ENCODE measurements at places on chromosomes 5 and 9.

DNA sequence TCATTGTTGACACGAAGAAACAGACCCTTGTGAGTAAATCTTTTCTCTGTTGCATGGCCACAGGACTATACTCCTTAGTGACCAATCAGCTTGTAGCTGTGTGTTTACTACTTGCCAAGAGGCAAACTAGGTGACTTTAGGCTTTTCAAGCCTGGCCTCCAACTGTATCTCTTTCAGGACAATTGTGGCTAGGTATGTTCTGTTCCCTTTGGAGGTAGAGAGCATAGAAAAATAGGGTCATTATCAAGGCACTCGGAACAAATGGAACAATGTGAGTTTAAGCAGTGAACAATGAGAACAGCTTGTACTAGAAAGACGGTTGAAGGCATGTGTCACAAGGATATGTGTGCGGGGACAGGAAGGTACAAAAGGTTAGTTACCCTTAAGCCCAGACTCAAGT, 48.1 kb downstream of the SLC46A2 start:
- no peak for DNase-seq

- peak; percentile 33 for DNase-seq
These were observed 341.8 kb downstream of the PIK3R1 start for GRCh38 chr5:68557162-68557936.

- no peak for DNase-seq
These were observed 29.2 kb upstream of the PHF24 start for GRCh38 chr9:34928921-34929320.

DNA sequence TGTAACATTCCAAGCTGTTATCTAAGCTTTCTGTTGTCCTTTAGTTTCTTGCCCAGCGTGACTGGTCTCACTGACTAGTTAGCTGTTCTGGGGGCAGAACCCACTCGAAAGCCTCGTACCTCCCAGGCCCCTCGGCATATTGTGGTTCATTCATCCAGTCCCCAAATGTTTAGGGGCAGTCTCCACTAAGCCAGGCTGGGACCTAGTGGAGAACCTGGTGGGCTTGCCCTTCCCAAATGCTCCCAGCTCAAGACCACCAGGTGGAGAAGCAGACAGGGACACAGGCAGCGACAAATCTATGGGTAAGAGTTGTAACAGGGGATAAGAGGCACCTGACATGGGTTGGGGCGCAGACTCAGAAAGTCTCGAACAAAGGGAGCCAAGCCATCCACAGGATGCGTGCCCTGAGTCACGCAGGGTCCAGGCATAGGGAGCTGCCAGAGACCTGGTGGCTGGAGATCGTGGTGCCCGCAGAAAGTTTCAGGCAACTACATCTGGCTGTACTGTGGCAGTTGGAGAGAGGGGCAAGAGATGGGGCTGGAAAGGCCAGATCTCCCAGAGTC, 851 bp upstream of the EEIG1 start:
- no peak for DNase-seq

- DNase-seq: no peak
These were observed 122.6 kb downstream of the APBA1 start for GRCh38 chr9:69549310-69550202.

GRCh38 chr5:170336065-170336464, 38.5 kb upstream of the LCP2 start:
- no peak for DNase-seq

DNA sequence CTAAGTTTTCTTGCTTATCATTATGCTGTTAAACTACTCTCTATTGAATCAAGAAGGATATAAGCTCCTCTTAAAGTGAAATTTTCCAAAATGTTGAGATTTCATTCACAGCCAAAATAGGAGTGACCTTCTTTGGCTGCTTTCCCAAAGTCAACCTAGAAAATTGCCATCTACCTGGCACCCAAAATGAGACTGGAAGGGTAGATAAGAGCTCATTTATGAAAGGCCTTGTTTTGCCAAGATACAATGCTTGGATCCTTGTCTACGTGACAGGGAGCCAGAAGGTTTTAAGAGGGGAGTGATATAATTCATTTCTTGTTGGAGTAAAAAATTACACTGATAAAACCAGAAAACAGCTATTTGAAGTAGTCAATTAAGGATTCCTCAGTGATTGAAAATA, 287.1 kb downstream of the IZUMO3 start:
- no peak for DNase-seq

GRCh38 chr9:109451311-109452025, 46.6 kb downstream of the PTPN3 start:
- DNase-seq: no peak

GRCh38 chr9:15146268-15146700, 160.7 kb downstream of the TTC39B start:
- no peak for DNase-seq

GRCh38 chr5:58255386-58255785, 204.5 kb downstream of the PLK2 start:
- DNase-seq: no peak

GRCh38 chr5:134436523-134437339, 25.1 kb upstream of the CDKN2AIPNL start:
- peak; percentile 90 for DNase-seq

- peak; percentile 88 for DNase-seq
These were observed 26.9 kb downstream of the ADAM19 start for GRCh38 chr5:157548513-157549282.

DNA sequence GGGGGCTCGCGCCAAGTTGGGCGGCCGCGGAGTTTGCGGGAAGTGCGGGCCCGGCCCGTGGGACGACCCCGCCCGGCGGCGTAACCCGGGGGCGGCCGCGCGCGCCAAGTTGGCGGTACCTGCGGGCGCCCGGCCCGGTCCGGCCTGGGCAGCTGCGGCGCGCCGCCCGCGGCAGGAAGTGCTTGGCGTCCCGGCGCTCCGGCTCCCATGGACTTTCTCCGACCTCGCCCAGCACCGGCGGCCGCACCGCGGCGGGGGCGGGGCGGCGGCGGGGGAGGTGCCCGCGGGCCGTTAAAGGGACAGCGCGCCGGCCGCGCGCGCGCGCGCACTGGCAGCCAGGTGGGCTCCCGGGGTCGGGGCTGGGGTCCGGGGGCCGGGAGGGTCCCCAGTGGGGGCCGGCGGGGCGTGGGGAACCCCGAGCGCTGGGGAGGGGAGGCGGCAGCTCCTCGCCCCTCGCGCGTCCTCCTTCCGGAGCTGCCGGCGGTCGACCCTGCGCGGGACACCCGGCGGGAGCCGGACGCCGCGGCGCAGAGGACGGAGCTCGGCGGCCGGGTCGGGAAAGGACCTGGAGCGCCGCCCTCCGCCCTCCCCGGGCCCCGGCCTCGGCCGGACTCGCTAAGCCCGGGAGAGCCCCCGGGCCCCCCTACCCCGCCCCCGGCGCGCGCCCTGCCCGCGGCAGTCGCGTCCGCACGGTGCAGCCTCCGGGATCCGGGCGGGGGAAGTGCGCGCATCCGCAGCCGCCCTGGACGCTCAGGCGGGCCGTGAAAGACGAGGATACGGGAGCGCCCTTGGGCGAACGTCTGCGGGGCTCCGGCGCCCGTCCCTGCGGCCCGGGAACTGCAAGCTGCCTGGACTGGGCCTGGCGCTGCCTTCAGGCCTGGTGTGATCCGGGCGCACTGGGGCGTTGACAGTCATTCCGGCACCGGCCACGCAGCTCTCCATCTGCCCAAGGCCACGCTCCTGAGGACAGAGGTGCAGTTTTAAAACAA, at the start of gene NACC2:
TSS of gene NACC2 (minus strand) at position 220 of the 989 bp plus-strand sequence. CDS start 44,768 bp downstream, outside the sequence.
- no peak for DNase-seq

DNA sequence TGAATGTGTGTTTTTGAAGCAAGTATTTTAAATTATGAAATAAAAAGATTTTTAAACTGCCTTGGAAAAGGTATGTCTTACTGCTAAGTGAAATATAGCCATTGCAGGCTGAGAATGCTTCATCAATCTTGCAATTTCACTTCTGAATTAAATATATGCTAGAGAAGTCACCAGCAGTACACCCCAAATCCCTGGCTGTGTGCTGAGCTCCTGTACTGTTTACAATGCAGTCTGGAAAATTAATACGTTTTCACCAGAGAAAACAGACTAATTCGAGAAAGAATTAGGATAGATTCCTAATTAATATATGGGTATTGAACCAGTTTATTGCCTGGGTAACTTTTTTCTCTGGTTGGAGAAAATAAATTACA, 3.2 kb downstream of the PRDM6 start:
- no peak for DNase-seq

DNA sequence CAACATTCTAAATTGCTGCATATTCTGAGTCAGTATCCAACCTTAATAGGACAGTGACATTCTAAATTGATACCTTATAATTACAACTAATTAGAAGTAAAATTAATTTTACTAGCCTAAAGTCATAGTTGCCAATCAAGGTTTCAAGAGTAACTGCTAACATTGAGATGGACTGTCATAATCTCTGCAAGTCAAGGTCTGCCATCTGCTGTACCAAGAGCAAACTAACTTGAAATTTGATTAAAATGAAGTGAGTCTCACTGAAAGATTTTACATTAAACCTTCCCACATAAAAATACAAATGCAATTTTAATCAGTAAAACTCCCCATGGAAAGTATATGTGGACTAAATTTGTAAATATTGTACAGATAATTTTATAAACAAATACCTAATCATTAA, 235.3 kb downstream of the PRDM9 start:
- DNase-seq: no peak

DNA sequence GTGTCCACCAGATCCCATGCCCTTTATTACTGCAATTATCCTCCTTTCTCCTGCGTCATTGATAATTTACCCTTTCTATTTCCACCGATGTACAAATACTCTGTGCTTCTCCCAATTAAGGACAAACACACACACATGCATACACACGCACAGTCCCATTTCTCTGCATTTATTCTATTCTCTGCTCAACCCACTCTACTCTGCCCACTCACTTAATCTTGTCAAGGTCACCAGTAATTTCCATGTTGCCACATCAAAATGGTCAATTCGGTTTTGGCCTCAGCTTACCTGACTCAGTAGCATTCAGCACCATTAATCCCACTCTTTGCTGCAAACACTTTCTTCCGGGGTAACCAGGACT, 14.6 kb upstream of the STRBP start:
- DNase-seq: no peak

DNA sequence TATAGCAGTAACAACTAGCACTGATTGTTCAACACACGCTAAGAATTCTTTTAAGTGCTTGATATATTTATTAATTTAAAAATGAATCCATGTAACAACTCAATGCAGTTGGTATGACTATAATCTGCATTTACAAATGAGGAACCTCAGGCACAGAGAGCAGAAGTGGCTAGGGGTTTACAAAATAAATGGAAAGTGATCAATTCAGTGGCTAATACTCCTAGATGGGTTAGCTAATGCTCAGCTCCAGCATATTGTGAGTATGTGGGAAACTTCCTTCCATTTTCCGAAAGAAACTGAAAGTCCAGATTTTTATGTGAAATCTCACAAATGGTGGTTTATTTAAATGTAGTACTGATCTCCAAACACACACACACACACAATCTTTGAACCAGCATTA, 128.0 kb downstream of the RFX3 start:
- DNase-seq: no peak

GRCh38 chr5:136194576-136194975, 1.6 kb upstream of the SMIM32 start:
- no peak for DNase-seq

GRCh38 chr5:136622747-136623146, 257.4 kb upstream of the TRPC7 start:
- DNase-seq: no peak
